Pons (tissue), 1 donor: ENCODE measurements at places on chromosomes 5 and 9.

GRCh38 chr5:135186662-135187522, 152.9 kb upstream of the PITX1 start:
- no peak for DNase-seq

GRCh38 chr5:143436871-143437270, 33.4 kb upstream of the NR3C1 start:
- DNase-seq: no peak

DNA sequence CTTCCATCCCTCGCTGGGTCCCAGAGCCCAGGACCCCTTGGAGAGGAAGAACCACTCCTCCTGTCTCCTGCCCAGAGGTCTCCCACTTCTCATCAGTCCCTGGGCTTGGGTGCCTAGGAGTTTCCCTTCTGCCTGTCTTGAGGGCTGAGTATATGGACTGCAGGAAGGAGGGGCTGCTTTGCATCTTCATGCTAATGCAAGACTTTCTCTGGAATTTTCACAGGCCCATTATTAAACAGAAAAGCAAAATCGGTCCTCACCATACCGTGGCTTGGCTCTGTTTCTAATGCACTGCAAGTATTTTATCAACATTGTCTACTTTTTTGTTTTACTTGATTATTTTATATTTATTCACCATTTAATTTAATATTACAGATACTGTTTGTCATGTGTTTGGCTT, 34.5 kb downstream of the TRIO start:
- no peak for DNase-seq

GRCh38 chr9:136119883-136120393, 1.3 kb upstream of the TMEM250 start:
- DNase-seq: no peak

DNA sequence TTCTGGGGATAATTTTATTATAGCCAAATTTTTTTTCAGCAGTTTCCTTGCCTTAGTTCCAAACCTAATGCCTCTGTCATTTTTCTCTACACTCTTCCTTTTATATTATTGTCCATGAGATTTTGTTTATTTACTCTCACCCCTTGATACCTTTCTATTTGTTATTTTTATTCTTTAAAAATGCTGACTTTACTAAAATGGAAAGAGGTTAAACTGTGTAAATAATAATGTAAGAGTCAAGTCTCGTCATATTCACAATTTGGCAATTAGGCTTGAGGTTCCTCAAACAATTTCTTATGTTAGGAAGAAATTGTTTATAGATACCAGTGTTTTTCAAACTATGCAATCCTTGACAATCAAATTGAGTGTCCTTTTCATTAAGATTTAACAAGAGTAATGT, 428.6 kb upstream of the CDH9 start:
- no peak for DNase-seq

GRCh38 chr5:80246995-80247729, 8.7 kb downstream of the SERINC5 start:
- peak; percentile 21 for DNase-seq

DNA sequence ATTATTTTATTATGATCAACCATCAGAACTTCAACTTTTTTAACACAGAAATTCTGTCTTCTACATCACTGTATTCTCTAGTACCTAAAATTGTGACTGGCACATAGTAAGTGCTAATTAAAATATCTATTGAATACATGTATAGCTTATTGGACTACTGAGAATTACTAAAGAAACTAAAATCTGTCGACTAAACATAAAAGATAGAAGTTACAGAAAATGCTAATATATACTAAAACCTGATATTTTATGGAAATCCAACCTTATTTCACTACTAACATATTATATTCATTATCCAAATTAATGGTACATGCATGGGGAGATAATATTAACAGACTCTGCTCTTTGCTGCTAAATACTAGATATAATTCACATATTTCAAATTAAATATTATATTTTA, 153.6 kb downstream of the DTWD2 start:
- no peak for DNase-seq

DNA sequence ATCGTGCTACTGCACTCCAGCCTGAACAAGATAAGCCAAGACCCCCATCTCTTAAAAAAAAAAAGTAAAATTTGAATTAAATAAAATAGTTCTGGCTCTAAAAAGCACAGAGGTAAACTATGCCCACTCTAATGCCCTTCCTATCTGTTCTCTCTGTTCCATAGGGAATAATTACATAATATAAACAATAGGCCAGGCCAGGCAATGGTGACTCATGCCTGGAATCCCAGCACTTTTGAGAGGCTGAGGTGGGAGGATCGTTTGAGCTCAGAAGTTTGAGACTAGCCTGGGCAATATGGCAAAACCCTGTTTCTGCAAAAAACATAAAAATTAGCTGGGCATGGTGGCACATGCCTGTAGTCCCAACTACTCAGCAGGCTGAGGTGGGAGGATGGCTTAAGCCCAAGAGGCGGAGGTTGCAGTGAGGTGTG, 47.4 kb downstream of the MYO10 start:
- DNase-seq: no peak

- no peak for DNase-seq
Measured at GRCh38 chr5:51389577-51390463, 6.6 kb downstream of the ISL1 start.

- no peak for DNase-seq
Measured at GRCh38 chr5:51148437-51148836, 234.8 kb upstream of the ISL1 start.

GRCh38 chr5:140355546-140355945, 4.4 kb upstream of the SLC4A9 start:
- DNase-seq: no peak

GRCh38 chr5:154098465-154098864, 59.7 kb downstream of the MFAP3 start:
- no peak for DNase-seq

GRCh38 chr9:12289711-12290110, 403.5 kb upstream of the TYRP1 start:
- DNase-seq: peak; percentile 76

GRCh38 chr5:2805080-2805479, 53.6 kb upstream of the IRX2 start:
- DNase-seq: no peak

DNA sequence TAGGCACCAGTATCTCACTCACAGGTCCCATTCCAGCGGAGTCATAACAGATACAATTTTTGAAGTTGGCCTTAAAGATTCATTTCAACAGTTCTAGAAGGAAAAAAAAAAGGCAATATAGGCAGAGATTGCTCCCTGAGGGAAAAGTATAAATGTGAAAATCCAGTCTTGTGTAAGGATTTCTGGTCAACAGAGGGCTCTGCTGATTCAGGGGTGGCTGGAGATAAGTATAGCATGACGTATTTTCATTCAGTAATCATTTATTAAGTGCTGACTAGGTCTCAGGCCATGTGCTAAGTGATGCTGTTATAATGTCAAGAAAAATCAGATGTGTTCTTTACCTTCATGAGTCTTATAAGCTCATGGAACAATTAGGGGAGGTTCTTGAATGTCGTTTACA, 377.3 kb upstream of the MEF2C start:
- DNase-seq: no peak

DNA sequence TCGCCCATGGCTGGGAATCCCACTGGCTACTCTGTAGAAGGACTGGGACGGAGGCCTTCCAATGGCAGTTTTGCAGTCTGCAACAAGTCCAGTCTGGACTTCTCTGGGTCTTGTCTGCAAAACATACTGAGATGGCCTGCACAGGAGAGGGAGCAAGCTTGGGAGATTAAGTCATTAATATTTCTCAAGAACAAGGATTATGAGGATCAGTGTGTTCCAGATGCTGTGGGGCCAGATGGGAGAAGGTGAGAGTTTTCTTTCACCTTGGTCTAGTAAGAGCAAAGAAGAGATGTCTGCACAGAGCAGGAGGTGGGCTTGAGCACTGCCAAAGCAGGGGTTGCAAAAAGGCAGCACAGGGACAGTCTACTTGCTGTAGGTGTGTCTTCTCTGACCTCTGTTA, at the start of gene PDE6A:
TSS of gene PDE6A (minus strand) at position 128 of the 400 bp plus-strand sequence. CDS start at position 8, 120 bp downstream.
- DNase-seq: no peak

DNA sequence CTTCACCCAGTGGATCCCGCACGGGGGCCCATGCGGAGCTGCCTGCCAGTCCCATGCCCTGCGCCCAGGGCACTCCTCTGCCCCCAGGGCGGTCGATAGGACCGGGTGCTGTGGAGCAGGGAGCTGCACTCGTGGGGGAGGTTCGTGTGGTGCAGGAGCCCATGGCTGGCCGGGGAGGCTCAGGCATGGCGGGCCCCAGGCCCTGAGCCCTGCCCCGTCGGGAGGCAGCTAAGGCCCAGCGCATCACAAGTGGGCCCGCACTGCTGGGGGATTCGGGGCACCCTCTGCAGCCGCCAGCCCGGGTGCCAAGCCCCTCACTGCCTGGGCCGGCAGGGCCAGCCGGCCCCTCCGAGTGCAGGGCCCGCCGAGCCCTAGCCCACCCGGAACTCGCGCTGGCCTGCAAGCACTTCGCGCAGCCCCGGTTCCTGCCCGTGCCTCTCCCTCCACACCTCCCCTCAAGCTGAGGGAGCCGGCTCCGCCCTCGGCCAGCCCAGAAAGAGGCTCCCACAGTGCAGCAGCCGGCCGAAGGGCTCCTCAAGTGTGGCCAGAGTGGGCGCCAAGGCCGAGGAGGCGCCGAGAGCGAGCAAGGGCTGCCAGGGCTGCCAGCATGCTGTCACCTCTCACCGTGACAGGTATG, 221.1 kb upstream of the RORB start:
- DNase-seq: no peak

DNA sequence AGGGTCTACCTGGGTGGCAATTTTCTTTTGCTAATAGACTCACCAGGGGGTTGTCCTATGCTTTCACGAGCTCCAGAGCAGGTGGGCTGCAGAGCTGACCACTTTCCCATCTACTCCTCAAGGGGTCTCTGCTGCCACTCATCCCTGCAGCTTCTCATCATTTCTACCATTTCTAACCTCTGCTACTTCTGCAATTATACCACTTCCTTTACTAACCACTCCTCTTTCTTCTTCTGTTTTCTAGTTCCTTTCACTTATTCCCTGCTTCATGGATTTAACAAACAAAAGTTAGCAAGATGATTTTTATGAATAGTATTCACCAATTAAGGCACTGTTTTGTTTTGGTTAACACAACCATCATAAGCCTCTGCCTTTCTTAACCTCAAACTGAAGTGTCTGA, 34.5 kb upstream of the NIPBL start:
- no peak for DNase-seq

DNA sequence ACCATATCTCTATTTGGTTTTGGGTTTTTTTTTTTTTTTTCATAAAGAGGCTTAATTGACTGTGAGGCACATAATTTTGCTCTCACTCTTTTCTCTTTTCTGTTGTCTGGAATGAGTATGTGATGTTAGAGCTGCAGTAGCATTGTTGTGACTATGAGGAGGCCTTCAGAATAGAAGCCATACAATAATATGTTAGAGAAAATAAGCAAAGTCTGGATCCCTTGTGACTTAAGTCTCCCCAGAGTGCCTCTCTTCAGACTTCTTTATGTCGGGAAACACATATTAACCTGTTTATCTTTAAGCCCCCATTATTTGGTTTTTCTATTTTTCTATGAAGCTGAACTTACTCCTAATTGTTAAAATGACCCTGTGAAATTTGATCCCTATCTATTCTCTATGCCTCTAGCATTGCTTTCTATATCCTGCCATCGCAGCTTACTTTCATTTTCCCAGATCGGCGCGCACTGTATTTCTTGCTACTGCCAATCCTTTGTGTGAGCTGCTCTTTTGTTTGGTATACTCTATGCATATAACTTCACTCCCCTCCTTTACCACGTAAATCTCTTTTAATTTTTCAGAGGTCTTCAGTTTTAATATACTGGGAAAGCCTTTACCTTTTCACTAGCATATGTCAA, 372.5 kb upstream of the KCNN2 start:
- DNase-seq: no peak

- DNase-seq: peak; percentile 45
Measured at GRCh38 chr9:88177371-88177770, 39.1 kb upstream of the SPATA31C2 start.

GRCh38 chr9:68872026-68872501, 141.8 kb downstream of the PRKACG start:
- no peak for DNase-seq

- peak; percentile 0 for DNase-seq
Measured at GRCh38 chr5:58018016-58018415, 441.9 kb downstream of the PLK2 start.

- DNase-seq: no peak
Measured at GRCh38 chr9:18327121-18327520, 146.8 kb upstream of the ADAMTSL1 start.

DNA sequence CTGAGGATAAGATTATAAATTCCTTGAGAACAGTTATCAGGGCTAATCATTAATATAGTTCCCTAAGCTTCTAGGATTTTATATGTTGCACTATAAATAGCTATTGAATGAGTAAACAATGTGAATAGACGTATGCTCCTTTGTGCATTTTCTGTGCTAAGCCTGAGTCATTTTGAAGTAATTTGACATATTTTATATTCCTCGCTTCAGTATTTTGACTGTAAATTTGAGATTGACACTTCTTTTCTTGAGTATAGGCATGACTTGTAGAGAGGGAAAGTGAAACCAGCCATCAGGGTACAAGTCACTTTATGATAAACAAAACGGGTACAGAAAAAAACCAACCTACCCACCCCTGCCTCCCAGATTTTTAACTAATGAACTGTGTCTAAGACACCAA, 367.7 kb upstream of the PRR16 start:
- no peak for DNase-seq

DNA sequence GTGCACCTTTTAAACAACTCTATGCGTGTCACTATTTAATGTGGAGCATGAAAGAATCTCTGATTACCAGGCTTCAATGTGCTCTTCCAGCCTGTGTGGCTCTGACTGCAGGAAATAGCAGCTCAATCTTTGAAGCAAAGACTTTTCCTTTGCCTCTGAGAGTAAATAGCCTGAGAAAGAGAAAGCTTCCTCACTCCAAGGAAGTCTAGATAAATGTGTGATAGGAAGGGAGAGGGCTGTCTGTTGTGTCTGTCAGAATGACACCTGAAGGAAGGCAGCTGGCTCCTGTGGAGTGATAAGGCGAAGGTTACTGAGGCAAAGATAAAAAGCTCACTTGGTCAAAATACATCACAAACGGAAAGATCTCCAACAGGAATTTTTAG, 205.3 kb upstream of the HAPLN1 start:
- DNase-seq: no peak

DNA sequence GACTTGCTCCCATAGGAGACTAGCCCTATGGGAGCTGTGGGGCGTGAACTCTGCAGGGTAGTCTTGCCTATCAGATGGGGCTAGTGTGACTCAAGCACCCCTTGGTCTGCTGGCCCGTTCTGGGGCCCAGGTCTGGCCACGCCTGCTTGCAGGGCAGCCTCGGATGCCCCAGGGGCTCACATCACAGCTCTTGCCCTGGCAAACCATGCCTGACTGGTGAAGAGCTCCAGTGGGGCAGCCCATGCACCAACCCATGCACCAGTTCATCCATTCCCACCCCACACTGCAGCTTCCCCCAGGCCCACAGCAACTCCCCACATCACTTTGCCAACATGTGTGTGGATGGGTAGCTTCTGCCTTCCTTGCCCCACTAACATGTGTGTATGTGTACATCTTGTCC, 93.9 kb upstream of the PRLR start:
- no peak for DNase-seq
